ENCODE measurements at places on chromosomes 5 and 9. TPM values are rescaled to one million over a fixed set of nuclear protein-coding genes. Genes with fewer than 3 reads are reported as not detected.

The TGFBI gene
- 161 TPM for total RNA-seq

The NFIB gene
- 109 TPM for total RNA-seq

The LCN2 gene
- 9.0 TPM for total RNA-seq

The MCCC2 gene
- 23.5 TPM for total RNA-seq

The SGCD gene
- 7.8 TPM for total RNA-seq

The VCAN gene
- total RNA-seq = 73.3 TPM

The PCDHAC2 gene
- 5.4 TPM for total RNA-seq

The DBH gene
- total RNA-seq = 0.27 TPM

The MRPS27 gene
- 35.5 TPM for total RNA-seq

The FCN2 gene
- not detected for total RNA-seq

The DOK3 gene
- total RNA-seq = 113 TPM

The ZNF367 gene
- total RNA-seq = 2.3 TPM

The MYORG gene
- total RNA-seq = 11.6 TPM

The BTNL8 gene
- total RNA-seq = 9.8 TPM

The IFNK gene
- not detected for total RNA-seq

The LRRC14B gene
- total RNA-seq = not detected

The SPINK13 gene
- total RNA-seq = not detected

The OR1J2 gene
- total RNA-seq = not detected

The HK3 gene
- total RNA-seq = 79.5 TPM

The PCDHA5 gene
- total RNA-seq = 0.34 TPM

The LHX6 gene
- total RNA-seq = 1.0 TPM

The ROR2 gene
- total RNA-seq = 5.2 TPM

The IL3 gene
- not detected for total RNA-seq

The MARCOL gene
- total RNA-seq = not detected

The PAEP gene
- not detected for total RNA-seq

The GEMIN5 gene
- total RNA-seq = 6.5 TPM

The TOR1A gene
- total RNA-seq = 29.5 TPM

The FAM78A gene
- total RNA-seq = 18.2 TPM

The CCNJL gene
- 25.2 TPM for total RNA-seq

The PDCD1LG2 gene
- total RNA-seq = 6.7 TPM

The CDH6 gene
- 3.6 TPM for total RNA-seq

The TMEM232 gene
- 36.9 TPM for total RNA-seq

The ANXA2R gene
- 4.6 TPM for total RNA-seq

The RNF180 gene
- 5.0 TPM for total RNA-seq

The NAA35 gene
- total RNA-seq = 18.9 TPM

The PCDHB8 gene
- total RNA-seq = 2.1 TPM

The NPR3 gene
- total RNA-seq = 10.0 TPM

The TSSK1B gene
- not detected for total RNA-seq

The PCDHA9 gene
- 1.0 TPM for total RNA-seq

The SPINK4 gene
- not detected for total RNA-seq

The ITGA1 gene
- total RNA-seq = 46.6 TPM

The TLR4 gene
- 39.9 TPM for total RNA-seq

The ANKRD18B gene
- total RNA-seq = not detected

The NMRK1 gene
- total RNA-seq = 46.6 TPM

The LRRC19 gene
- not detected for total RNA-seq

The ZNF618 gene
- total RNA-seq = 7.8 TPM

The CDH18 gene
- total RNA-seq = not detected

The ST6GALNAC4 gene
- 50.3 TPM for total RNA-seq

The NR5A1 gene
- not detected for total RNA-seq

The SLC36A3 gene
- total RNA-seq = not detected

The FGF1 gene
- total RNA-seq = 1.3 TPM

The SPOCK1 gene
- total RNA-seq = 2.0 TPM

The NMUR2 gene
- 0.37 TPM for total RNA-seq

The PURA gene
- 43.2 TPM for total RNA-seq

The BTNL3 gene
- total RNA-seq = 0.79 TPM

The TSLP gene
- total RNA-seq = 0.30 TPM

The HEMGN gene
- 0.57 TPM for total RNA-seq

All from upper lobe of left lung (tissue), 6 donors.